ENCODE measurements at places on chromosomes 4 and X.

DNA sequence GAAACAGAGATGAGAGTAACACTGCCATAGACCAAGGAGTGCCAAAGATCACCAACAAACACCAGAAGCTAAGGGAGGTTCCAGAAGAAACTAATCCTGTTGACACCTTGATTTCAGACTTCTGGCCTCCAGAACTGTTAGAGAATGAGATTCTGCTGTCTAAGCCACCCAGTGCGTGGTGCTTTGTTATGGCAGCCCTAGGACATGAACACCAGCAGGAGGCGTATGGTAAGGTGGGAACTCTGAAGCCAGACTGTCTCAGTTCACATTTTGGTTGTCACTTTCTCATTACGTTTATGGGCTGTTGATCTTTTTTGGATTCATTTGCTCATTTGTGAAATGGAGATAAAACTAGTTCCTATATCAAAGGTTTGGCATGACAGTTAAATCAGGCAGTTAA lies 142.9 kb downstream of the DCHS2 start:
- DNase-seq = no peak

- DNase-seq = no peak
These were observed 197.9 kb upstream of the SPRY1 start for GRCh38 chr4:123198706-123199105.

- DNase-seq = no peak
These were observed 10.9 kb upstream of the MSX1 start for GRCh38 chr4:4848540-4848939.

- no peak for DNase-seq
These were observed 860 bp upstream of the RPS6KA3 start for GRCh38 chrX:20267607-20267930.

DNA sequence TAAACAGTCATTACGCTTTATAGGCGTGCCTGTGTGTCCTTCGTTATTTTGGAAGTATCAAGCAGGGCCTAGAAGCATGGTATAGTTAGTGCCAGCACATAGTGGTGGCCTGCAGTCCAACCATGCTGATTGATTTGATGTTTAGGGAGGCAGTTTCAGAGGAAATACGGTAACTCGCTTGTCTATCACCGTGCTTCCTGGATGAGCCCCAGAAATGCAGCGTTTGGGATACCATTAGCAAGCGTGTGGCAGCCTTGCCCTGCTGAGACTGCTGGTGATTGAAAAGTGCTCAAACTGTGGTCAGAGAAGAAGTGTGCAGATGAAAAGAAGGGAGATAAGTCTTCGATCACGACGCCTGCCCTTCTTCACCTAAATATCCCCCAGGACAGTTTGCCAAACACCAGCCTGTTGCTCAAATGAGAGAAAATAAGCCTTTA lies 158.4 kb downstream of the CHIC2 start:
- no peak for DNase-seq

GRCh38 chr4:54217642-54218495 lies 11.2 kb upstream of the PDGFRA start:
- peak; percentile 65 for DNase-seq

DNA sequence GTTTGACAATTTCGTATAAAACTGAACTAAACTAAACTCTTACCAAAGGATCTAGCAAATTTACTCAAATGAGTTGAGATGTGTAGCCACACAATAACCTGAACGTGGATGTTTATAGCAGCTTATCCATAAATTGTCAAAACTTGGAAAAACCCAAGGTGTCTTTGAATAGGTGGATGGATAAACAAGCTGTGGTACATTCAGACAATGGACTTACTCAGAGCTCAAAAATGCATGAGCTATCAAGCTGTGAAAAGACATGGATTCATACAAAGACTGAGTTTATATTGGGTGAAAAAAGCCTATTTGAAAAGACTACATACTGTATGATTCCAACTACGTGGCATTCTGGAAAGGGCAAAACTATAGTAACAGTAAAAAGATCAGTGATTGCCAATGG lies 69.5 kb downstream of the LARP1B start:
- DNase-seq = no peak

DNA sequence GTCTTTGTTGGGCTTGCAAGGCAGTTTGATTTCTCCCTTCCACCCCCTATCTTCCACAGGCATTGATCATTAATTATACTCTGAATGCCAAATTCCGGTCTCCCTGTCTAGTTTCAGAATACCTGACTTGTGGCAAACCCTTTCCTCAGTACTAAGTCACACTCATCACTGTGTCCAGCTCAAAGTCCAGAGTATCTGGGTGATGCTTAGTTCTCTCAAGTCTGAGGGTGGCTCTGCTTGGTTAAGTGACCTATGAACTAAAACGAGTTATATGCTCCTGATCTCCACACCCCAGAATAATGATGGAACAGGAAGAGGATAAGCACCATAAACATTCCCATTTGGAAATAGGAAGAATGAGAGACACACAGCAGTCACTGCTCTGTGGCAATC lies 6.5 kb downstream of the SMIM9 start:
- no peak for DNase-seq

DNA sequence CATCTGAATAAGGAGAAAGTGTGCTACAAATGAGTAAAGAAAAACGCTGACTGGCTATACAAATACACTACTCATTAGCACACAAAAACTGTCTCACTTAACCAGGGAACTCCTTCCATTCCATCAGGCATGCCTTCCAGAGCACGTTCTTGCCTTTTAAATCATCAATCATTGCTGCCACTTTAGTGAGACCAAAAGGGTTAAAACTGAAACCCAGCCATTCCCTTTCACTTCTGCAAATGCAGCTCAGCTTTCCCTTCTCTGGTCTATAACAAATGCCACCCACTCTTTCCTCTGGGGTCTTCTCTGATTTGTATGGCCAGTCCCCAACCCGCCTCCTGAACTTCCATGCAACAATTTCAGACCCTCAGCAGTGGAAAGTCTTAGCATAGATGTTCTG lies 231.5 kb downstream of the TRIML1 start:
- no peak for DNase-seq

GRCh38 chr4:88225232-88226105 lies 58.9 kb downstream of the PPM1K start:
- DNase-seq = no peak

DNA sequence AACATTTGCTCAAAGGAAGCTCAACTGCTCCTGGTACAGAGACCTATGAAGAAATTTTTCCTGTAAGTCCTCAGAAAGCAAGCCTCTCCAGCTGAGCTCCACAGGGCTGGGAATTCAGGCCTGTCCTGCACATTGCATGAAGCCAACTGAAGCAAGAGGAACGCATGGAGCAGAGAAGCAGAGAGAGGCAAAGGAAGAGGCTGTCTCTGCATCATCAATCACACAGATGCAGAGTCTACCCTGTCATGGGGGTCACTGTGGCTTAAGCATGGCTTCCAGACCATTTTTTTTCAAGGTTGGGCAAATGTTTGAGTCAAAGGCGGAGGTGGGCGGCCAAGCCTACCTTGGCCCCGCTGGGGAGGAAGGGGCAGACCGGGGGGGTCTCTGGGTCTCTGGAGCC lies 110.3 kb upstream of the MSX1 start:
- DNase-seq = no peak

DNA sequence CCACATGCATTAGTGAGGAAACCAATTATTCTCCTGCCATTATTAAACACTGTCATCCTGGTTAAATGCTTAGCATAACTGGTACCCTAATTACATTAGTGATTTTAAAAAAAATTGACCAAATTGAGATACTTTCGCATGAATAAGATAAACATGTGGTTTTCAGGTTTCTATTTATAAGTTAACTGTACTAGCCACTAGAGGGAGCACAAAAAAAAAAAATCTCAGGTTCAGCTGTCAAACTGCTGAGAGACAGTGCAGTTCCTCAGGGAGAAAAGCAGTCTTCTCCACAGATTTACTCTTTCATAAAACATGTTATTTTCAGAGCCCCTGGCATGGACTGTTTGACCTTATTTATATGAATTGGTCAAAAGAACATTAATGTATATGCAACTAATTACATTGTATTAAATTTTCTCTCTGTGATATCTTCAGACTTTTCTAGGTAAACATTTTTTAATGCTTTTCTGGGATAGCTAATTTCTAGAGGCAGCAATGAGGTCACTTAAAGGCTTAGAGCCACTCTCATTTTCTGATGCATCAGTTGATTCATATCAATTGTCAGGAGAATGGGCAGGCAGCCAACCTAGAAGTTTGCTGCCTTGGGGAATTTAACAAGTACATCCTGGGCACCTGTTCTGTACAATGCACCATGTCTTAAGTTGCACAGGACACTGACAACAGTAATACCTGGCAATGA lies 167.5 kb downstream of the CDS1 start:
- DNase-seq = no peak

DNA sequence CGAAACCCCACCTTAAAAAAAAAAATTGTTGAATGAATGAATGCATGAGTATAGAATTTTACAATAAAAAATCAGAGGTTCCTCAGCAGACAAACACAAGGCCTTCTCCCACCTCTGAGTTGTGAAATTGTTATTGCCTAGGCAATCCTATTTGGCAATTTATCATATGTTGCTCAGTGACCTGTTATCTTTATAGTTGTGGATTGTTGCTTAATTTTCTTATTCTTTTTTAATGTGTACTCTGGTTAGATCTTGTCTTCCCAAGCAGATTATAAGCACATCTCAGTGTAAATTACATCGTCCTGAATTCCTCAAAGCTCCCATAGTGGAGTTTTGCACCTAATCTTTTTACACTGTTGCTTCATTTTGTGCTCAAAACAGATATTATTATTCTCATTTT lies 71.9 kb downstream of the RBM47 start:
- DNase-seq = no peak

GRCh38 chr4:151099976-151100417 lies 569 bp downstream of the RPS3A start:
- DNase-seq = no peak

DNA sequence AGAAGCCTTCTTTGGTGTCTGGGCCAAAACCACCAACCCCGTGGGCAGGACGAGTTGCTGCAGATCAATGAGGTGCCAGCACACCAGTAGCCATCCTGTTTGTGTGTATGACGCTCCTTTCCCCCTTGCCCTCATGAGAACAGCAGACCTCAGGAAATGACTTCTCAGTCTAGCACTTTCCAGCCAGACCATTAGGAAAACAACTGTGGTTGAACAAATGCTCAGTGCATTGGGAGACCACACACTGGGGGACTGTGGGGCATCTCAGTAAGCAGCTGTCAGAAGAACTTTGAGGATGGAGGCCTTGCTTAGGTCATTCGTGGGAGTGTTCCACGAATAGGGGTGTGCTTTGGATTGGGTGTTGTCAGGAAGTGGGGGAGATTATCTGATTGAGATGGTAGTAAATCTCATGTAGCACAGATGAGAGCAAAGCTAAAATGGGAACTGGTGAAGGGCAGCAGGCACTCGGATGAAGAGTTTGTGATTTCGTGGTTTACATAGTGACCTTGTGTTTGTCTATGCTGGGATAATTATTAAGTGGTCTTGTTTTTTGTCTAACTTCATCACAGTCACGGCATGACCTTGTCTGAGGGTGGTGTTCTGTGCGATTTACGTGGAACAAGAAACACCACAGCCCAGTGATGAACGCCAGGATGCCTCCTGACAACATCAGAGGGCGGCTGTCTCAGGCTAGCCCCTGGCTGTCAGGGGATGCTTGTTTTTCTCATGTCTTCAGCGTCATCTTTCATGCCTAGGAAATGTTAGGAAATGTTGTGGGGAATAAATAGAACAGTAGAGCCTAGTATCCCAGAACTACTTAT lies 70.1 kb downstream of the USP46 start:
- DNase-seq = peak; percentile 49

DNA sequence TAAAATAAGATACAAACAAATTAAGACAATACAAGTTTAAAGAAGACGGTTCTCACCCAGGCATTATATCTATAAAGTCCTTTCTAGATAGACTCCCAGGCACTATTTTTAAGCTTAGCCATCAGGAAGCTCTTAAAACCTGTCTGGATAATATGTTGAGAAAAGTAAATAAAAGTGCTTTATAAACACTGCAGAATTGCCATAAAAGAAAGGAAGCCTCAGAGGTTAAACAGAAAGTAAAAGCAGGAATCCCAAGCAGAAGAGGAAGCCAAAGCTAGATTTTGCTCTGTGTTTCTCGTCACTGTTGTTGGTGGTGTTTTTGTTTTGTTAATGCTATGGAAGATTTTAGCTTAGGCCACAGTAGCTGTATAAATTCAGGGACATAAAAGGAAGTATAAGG lies 1267.3 kb downstream of the PCDH19 start:
- DNase-seq = no peak

DNA sequence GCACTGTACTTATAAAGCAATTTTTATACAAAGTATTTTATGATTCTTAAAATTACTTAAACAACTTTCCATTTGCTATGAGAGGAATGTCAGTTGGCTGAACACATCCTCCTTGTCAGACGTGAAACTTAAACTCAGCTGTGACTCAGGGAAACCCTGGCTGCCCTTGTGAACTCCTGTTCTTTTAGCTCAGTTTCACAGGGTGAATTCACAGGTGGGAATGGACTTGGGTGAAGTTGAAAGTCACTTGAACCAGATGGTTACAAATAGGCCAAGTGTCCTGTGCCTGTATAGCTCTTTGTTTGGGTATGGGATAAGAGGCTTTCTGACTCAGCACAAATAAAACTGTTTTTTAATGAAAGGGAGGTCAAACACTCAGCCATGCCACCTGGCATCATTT lies 67.4 kb upstream of the FAM47B start:
- DNase-seq = no peak

DNA sequence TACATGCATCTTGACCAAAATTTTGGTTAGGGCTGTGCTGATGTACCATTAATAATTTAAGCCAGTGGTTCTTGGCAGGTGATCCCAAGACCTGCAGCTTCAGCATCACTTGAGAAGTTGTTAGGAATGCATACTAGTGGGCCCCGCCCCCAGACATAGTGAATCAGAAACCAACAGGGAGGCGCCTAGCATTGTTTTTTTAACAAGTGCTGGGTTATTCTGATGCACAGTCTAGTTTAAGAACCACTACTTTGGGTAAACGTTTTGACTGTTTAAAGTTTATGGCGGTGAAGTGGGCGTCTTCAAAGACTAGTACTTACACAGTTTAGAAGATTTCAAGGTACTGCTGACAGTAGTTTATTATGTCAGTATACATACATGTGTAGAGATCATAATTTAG lies 23.6 kb downstream of the FAM199X start:
- no peak for DNase-seq

DNA sequence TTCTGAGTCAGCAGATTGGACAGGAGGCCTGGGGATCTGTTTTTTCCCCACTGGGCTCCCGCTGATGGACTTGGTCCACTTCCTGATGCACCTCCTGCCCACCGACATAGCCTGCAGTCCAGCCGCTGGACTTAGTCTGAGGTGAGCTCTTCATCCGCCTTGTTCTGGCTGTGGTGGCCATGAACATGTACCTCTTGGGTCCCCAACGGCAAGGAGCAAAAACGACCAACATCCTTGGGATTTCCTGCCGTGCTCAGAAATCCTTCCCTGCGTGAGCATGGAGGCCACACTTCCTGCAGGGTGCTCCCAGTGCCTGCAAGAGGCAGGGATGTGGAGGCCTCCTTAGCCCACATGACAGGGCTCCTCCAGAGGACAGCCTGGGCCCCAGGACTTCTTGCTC lies 76.8 kb downstream of the CRMP1 start:
- DNase-seq = no peak

- DNase-seq = no peak
These were observed 50.9 kb upstream of the ADRA2C start for GRCh38 chr4:3715061-3715854.
